ENCODE measurements at places on chromosomes 1 and 21. TPM values are rescaled to one million over a fixed set of nuclear protein-coding genes. Genes with fewer than 3 reads are reported as not detected.

The CYP4B1 gene
- total RNA-seq, result not detected

DNA sequence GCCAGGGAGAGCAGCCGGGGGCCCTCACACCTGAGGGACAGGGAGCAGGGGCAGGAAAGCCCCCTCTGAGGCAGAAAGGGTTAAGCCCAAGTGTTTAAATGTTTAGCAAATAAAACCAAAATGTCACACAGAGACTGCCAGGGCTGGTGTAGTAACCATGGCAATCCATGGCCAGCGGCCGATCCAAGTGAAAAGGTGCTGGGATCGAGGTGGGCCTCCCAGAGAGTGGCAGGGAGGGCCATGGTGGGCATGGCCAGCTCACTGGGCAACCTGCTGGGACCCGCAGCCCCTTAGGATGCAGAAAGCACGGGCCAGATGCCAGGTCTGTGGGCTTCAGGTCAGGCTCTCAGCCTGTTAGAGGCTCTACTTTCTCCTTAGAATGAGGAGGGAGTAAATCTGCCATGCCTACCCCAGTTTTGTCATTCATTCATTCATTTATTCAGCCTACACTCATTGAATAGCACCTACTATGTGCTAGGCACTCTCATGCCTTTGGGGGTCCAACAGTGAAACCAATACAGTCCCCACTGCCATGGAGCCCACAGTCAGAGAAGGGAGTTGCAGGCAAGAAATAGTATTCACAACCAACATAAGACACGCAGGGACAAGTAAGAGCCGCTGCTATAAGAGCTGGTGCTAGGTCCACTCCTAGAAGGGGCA lies 56.1 kb downstream of the KCNN3 start:
- no peak for DNase-seq

The LRRC39 gene
- total RNA-seq, result 0.40 TPM

- no peak for DNase-seq
Measured at GRCh38 chr1:32741413-32742198, 39.0 kb upstream of the SYNC start.

The HSPA6 gene
- not detected for total RNA-seq

GRCh38 chr1:36084497-36085115 lies 712 bp downstream of the TEKT2 start:
- DNase-seq, result no peak

The CD34 gene
- total RNA-seq, result 174 TPM

- no peak for DNase-seq
Measured at GRCh38 chr1:209622841-209623829, 29.1 kb downstream of the LAMB3 start.

DNA sequence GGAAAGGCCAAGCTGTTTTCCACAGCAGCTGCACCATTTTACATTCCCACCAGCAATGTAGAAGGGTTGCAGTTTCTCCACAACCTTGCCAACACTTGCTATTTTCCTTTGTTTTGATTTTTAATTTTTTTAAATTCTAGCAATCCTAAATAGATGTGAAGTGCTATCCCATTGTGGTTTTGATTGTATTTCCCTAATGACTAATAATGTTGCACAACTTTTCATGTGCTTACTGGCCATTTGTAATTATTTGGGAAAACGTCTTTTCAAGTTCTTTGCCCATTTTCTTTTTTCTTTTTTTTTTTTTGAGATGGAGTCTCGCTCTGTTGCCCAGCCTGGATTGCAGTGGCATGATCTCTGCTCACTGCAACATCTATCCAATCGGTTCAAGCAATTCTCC lies 53.9 kb downstream of the VCAM1 start:
- no peak for DNase-seq

- DNase-seq, result no peak
Measured at GRCh38 chr1:26862781-26863684, at the start of gene SFN. Gene SFN (plus strand): TSS chr1:26863149. CDS start chr1:26863213, 64 bp downstream.

- peak; percentile 17 for DNase-seq
Measured at GRCh38 chr1:116826818-116827606, 72.8 kb downstream of the CD2 start.

DNA sequence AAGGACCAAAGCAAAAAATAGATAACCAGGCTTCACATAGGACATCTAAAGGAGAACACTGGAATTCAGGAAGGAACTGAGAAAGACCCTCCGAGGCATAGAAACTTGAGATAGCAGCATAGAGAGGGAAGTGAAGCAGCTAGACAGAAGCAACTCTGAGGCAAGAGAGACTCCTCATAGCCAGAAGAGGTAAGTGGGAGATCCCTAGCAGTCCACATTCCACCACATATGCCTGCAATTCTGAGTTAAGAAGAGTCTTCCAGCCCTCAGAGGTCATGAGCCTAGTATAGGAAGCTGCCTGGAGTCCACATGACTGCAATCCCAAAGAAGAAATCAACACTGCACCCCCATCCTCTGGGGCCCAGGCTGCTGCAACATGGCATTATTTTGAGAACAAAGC lies 13.9 kb upstream of the FGGY start:
- no peak for DNase-seq

The SPRTN gene
- total RNA-seq, result 16.1 TPM

The SPRR2F gene
- not detected for total RNA-seq

- DNase-seq, result no peak
Measured at GRCh38 chr21:33315946-33316710, 8.6 kb upstream of the IFNAR1 start.

The KRTAP7-1 gene
- not detected for total RNA-seq

DNA sequence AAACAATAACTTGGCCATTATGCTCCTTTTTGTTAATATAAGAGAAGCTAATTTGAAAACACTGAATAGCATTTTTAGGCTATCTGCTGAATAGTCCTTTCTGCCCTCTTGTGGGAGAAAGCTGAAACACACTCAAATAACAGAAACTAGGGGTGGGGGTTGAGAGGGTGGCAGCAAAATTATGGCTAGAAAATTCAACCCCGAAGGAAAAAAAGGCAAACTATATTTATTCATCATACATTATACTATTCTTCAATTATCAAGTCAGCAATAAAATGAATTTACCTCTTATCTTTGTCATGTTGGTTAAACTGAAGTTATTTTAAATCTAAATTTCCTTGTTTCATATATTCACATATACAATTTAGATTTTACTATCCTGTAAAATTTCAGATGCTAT lies 255.9 kb downstream of the FAF1 start:
- DNase-seq, result peak; percentile 58

- DNase-seq, result peak; percentile 79
Measured at GRCh38 chr1:246724016-246724730, at the start of gene SCCPDH. Gene SCCPDH (plus strand): TSS chr1:246724409. CDS start chr1:246724423, 14 bp downstream.

DNA sequence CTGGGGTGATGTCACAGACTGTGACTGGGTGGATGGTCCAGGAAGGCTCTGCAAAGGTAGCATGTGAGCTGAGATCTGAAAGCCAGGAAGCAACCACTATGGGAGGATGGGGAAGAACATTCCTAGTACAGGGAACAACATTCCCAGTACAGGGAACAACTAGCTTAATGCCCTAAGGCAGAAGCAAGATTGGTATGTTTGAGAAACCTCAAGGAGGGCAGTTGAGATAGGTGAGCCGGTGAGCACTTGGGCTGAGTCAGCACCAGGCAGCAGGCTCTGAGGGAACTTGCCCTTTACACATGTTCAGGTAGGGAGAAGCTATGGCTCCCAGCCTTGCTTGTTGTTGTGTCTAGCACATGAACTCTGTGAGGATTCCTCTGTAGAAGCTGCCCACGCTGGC lies 24.2 kb upstream of the CACNA1E start:
- no peak for DNase-seq

DNA sequence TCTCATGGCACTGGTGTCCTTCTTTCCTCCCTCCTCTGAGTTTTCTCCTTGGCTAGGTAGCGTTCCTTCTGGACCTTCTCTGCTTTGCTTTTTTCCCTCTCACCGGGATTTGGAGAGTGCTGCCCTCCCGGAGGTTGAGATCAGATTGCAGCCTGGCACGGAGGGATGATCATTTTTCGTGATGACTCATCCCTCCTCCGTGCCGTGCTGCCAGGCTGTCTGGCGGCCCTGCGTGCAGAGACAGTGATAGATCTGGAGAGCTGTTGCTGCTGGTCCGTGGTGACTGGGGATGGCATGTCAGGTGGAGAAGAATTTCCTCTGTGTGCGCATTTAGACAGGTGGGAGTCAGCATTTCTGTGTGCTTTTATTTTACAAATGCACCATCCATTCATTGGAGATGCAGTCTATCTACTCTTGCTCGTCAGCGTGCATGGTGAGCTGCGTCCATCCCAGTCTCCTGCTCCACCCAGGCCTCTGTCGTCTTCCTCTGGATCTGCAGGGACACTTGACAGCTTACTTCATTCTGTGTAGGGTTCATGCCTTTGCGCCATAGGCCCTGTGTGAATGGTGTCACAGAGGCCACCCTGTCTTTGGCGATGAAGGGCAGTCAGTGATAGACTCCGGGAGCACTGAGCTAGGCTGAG lies 104.4 kb downstream of the PCBP3 start:
- no peak for DNase-seq

- DNase-seq, result no peak
Measured at GRCh38 chr1:59396387-59396786, 99.5 kb downstream of the FGGY start.

GRCh38 chr1:166017395-166017794 lies 149.4 kb downstream of the FAM78B start:
- DNase-seq, result no peak

GRCh38 chr1:62687421-62687902 lies 724 bp downstream of the DOCK7 start:
- DNase-seq, result peak; percentile 54

DNA sequence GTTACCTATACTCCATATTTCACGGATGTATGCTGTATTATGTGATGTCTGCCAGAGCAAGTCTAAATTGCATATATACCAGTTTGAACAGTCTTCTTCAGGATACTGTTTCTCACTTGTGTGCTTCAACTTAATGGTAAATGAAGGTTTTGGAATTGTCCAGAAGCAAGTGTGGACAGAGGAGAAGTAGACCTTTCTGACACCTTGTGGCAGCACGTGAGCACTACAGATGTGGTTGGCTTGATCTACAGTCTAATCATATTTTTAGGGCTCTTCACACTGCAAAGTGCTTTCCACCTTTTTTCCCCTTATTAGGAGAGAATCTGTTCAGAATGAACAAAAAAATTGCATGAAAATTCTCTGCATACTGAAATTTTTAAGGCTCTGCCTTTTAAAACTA lies 10.9 kb downstream of the MORC3 start:
- peak; percentile 64 for DNase-seq

DNA sequence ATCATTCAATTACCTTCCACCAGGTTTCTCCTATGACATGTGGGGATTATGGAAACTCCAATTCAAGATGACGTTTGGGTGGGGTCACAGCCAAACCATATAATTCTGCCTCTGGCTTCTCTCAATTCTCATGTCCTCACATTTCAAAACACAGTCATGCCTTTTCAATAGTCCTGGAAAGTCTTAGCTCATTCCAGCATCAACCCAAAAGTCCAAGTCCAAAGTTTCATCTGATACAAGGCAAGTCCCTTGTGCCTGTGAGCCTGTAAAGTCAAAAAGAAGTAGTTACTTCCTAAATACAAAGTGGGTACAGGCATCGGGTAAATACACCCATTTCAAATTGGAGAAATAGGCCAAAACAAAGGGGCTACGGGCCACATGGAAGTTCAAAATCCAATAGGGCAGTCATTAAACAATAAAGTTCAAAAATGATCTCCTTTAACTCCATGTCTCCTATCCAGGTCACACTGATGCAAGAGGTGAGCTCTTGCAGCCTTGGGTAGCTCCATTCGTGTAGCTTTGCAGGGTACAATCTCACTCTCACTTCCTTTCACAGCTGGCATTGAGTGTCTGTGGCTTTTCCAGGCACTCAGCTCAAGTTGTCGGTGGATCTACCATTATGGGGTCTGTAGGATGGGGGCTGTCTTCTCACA lies 112.9 kb downstream of the FCRL5 start:
- no peak for DNase-seq

DNA sequence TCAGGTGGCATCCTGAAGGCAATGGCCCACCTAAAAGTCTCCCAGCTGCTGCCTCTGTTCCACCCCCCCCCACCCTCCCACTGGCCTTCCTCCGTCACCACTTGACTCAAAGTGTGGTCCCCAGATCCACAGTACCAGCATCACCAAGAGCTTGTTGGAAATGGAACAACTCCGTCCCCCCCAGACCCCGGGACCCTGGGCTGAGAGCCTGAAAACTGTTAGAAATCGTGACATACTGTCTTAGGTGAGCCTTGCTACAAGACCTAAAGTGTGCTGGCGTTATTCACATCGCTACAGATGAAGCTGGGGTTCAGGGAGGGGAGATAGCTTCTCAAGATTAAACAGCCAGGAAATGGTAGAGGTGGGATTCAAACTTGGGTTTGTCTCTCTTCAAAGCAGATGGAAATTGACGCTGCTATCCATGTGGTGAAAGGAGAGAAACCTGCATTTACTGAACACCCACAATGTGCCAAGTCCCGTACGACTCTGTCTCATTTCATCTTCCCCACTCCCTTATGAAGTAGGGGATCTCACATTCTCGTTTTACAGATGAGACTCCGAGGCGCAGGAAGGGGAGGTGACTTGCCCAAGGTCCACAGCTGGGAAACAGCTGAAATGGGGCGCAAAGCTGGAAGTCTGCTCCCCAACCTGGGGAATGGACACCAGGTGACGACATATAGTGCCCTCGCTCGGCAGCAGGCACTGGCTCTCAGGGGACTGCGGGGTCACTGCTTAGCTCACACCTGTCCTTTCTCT lies 52.8 kb upstream of the IFFO2 start:
- no peak for DNase-seq

GRCh38 chr1:48470481-48470855 lies 1.5 kb downstream of the SPATA6 start:
- peak; percentile 37 for DNase-seq

GRCh38 chr1:68379085-68379478 lies 70.7 kb downstream of the RPE65 start:
- DNase-seq, result peak; percentile 73

DNA sequence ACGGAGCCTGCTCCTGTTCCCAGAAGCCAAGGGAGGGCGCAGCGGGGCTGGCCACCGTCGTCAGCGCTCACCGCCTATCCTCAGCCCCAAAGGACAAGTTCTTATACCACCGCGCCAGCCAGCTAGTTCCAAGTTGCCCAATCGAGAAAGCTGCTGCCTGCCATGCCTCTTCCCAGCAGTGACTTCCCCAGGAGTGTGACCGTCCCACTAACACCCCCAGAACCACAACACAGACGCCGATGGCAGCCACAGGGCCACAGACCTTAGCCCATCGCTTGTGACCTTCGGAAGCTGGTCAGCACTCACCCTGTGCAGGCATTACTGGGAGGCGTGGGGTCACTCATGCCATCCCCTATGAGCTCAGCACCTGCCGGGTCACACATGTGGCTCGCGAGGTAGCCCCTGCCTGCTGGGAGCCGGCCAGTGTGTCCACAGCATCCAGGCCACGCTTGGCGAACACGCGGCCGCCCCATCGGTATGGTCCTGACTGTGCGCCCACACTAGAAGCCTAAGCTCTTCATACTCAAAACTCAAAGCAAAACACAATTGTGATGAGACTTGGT lies 20.1 kb downstream of the NADK start:
- no peak for DNase-seq

GRCh38 chr1:10057796-10058195 lies 25.0 kb downstream of the UBE4B start:
- no peak for DNase-seq

The BARHL2 gene
- total RNA-seq, result not detected

DNA sequence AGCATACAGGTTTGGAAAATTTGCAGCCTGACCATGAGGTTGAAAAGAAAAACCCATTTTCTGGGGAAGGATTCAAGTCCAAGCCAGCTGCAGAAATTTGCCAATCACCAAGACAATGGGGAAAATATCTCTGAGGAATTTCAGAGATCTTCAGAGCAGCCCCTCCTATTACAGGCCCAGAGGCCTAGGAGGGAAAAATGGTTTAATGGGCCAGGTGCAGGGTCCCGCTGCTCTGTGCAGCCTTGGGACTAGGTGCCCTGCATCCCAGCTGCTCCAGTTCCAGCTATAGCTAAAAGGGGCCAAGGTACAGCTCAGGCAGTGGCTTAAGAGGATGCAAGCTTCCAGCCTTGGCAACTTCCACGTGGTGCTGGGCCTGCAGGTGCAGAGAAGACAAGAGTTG lies 113.5 kb downstream of the GABPA start:
- DNase-seq, result no peak

The KCNJ6 gene
- total RNA-seq, result not detected

Measured in endothelial cell of umbilical vein (primary cell).